ENCODE measurements at places on chromosomes 5 and 9.

- no peak for DNase-seq
Measured at GRCh38 chr5:94900006-94900505, 281.6 kb downstream of the SLF1 start.

- DNase-seq = no peak
Measured at GRCh38 chr5:142839711-142840346, 69.7 kb downstream of the ARHGAP26 start.

GRCh38 chr9:96858018-96858573 is 3.8 kb upstream of the ZNF782 start:
- DNase-seq = no peak

DNA sequence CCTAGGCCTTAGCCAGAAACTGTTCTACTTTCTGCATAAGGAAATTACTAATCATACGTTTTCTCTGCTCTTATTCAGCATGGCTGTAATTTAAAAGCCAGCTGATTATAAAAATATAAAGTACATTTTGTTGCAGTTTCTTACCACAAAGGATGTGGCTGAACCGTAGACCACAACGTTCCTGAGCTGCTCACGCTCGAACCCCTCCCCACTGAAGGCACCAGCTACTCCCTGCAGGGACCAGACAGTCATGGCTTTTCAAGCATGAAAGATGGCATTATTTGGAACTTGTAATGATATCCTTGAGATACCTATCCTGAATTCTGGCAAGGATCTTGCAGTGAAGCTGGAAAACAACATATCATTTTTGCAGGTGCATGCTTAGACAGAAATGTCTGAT is 91.8 kb upstream of the DMRT1 start:
- no peak for DNase-seq

- no peak for DNase-seq
Measured at GRCh38 chr9:133709015-133709611, 29.0 kb downstream of the SARDH start.

DNA sequence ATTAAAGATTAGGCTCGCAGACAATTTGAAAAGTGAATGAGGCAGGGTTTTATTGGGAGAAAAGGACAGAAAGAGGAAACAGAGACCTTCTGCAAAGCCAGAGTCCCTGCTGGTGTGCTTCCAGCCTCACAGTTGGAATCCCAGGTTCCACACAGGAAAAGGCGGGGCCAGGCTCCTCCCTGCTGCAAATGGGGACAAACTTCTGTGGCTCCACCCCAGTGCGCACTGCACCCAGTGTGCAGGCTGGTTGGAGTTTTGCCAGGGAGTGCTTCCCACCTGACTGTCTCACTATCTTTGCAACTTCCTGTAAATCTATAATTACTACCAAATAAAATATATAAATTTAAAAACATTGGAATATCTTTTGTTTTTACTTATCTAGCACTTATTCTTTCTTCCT is 386.0 kb upstream of the GRIN3A start:
- no peak for DNase-seq

DNA sequence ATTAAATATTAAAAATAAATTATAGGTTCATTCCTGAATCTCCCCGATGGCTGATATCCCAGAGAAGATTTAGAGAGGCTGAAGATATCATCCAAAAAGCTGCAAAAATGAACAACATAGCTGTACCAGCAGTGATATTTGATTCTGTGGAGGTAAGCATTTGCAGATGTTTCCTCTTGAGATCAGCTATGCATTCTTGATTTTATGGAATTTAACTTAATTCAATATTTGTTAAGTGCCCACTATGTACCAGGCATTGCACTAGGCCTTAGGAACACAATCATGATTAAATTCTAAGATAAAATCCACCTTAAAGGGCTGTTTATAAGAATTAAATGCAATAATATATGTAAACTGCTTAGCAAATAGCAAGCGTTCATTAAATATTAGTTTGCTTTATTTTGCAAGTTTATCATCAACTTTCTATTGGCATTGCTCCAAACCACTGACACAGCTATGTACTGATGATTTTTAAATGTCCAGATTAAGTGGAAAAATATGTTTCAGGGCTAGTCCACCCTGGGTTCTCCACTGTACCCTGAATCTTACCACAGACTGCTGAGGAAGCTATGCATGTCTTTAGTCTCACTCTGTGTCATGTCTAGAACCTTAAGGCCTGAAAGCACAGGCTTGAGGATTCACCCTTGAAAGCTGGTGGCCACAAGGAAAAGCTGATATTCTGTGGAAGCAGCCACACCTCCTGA is 33.2 kb downstream of the SLC22A4 start:
- no peak for DNase-seq

DNA sequence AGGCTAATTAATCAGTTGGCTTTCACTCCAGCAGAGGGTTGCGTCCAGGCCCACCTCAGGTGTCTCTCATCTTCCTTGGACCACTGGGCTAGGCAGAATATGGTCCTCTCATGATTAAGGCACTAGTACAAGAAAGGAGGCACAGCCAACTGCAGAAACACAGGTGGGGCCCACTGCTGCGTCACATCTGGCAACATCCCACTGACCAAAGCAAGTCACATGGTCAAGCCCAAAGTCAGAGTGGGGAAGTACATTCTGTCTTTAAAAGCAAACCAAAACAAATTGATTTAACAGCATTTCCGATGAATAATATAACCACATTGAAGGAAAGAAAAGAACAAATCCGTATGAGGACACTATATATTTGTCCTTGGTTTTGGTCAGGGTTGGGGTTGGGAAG is 28.0 kb upstream of the UBTD2 start:
- DNase-seq = no peak

GRCh38 chr5:22460189-22460588 is 393.0 kb downstream of the CDH12 start:
- DNase-seq = no peak

DNA sequence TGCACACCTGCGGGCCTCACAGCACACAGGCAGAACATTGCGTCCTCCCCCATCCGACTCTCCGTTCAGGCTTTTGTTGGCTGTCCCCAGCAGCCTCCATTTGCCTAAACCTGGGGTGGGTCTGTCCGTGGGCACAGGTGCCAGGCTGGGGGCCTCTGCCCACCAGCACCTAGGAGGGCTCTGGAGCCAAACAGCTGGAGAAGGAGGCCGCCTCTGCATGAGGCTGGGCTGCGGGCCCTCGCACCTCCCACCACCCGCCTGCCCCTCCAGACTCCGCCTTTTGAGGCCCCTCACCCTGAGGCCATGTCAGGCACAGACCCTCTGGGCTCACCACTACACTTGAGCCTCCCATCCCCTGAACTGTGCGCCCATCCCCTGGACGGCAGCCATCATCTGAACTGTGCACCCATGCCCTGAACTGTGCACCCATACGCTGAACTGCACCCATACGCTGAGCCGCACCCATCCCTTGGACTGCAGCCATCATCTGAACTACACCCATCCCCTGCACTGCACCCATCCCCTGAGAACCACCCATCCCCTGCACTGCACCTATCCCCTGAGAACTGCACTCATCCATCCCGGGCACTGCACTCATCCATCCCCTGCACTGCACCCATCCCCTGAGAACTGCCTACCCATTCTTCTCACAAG is 98.0 kb upstream of the OTULINL start:
- no peak for DNase-seq

Data from HuH-7 (cell line).